ENCODE measurements at places on chromosomes 7 and 10.

DNA sequence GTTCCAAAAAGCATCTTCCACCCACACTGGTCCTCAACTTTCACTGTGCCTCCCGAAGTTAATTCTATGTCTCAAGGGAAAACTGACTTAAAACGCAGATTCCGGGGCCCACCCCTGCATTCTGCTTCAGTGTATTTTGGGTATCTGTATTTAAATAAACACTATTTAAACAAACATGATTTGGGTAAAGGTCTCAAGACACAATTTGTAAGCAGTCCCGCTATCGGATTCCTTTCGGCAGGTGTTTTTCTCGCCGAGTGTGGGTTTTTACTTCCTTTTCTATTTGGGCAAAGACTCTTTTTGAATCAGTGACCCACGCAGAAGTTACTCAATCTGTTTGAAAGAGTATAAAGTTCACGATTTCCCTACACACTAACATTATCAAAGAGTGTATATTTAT is 1.2 kb downstream of the PDIA4 start:
- no peak for DNase-seq

- no peak for DNase-seq
Observed at GRCh38 chr7:55305135-55305534, 60.0 kb upstream of the LANCL2 start.

DNA sequence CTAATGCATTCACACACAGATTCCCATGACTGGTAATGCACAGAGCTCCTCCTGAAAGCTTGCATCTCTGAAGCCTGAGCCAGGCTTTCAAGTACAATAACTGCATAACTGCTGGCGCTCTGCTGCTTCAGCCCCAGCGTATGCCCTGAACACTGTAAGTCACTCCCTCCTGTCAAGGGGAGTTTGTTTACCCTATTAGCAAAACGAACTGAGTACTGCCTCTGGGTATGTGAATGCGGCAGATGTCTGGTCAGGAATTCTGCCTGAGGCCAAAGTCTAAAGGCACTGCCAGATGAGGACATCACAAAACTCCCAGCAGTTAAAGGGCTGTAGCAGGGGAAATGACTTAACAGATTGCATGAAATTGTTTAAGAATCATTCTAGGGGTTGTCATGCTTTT is 97.7 kb downstream of the NRCAM start:
- DNase-seq: no peak

DNA sequence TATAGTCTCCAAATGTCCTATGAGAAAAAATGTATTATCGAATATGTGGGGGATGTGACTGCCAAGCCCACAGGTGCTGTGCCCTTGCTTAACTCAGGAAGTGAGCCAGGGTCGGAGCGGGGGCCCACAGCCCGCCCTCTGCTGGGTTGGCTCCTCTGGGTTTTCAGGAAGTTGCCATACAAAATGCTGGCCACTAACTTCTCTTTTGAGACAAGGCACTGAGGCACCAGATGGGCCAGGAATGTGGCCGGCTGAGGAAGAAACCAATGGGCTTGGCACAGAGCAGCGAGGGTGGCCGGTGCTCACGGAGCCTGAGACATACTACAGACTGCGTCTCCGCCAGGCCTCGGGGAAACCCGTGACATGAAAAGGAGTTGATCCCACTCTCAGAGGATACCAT is 58.9 kb downstream of the FAM53B start:
- DNase-seq: no peak

- no peak for DNase-seq
Observed at GRCh38 chr7:41702635-41703371, at the start of gene INHBA. TSS of gene INHBA (minus strand) at chr7:41703090. CDS start at chr7:41700374, 2,716 bp downstream.

GRCh38 chr7:143456992-143457793 is 13.9 kb downstream of the TAS2R60 start:
- no peak for DNase-seq

DNA sequence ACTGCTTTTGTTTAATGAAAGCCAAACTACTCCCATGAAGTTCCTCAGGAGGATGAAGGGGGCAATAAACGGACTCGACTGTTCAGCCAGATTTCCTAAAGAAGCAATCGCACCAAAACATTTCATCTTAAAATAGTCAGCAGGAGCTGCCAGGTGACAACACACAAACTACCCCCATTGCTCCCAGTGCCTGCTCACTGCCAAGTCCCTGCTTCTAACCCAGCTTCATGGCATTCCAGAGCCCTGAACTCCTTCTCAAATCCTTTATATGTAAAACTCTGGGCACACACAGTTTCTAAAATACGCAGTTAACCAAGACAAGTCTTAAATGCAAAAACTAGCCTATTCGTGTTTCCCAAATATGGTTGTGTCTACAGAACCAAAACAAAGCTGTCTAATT is 110.0 kb downstream of the SORBS1 start:
- DNase-seq: no peak

DNA sequence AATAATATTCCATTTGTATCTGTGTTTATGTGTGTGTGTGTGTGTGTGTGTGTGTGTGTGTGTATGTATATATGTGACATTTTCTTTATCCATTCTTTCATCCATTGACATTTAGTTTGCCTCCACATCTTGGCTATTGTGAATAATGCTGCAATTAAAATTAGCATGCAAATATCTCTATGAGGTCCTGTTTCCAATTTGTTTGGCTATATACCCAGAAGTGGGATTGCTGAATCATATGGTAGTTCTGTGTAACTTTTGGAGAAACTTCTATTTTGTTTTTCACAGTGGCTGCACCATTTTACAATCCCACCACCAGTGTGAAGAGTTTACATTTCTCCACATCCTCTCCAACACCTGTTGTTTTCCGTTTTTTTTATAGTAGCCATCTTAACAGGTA is 53.1 kb downstream of the CH25H start:
- no peak for DNase-seq

DNA sequence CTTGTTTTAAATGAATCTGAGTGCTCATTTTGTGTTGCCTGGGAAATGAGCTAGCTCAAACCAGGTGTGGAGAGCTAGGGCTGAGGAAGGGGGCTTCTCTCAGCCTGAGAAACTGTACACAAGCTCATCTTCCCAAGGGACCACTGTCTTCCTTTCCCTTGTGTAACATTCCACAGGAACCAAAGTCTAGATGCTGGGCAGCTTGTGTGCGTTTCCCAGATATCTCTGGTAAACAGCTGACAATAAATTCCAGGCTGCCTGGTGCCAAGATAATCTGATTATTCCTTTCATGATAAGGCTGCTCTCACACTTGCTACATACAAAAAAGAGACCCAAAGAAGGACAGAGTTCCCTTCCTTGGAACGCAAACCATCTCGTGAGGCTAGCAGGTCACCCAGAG is 33.1 kb upstream of the MKLN1 start:
- DNase-seq: no peak

- DNase-seq: peak; percentile 48
Observed at GRCh38 chr10:3095373-3096139, 28.2 kb downstream of the PFKP start.

DNA sequence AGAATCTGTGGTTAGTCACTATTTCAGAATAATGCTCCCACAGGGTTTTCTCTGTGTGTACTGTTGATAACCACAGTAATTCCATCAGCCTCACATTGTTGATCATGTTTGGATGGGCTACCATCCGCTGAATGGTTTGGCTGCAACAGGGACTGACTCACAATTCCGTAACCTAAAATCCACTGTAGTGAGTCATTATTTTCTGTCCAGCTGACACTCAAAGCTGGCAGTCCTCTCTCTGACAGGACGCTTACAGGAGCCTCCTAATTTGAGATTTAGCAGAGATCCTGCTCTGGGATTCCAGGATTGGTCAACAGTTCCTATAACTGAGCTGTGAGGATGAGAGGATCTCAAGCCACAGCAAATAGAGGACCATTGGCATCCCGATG is 32.7 kb downstream of the VWA2 start:
- DNase-seq: no peak

DNA sequence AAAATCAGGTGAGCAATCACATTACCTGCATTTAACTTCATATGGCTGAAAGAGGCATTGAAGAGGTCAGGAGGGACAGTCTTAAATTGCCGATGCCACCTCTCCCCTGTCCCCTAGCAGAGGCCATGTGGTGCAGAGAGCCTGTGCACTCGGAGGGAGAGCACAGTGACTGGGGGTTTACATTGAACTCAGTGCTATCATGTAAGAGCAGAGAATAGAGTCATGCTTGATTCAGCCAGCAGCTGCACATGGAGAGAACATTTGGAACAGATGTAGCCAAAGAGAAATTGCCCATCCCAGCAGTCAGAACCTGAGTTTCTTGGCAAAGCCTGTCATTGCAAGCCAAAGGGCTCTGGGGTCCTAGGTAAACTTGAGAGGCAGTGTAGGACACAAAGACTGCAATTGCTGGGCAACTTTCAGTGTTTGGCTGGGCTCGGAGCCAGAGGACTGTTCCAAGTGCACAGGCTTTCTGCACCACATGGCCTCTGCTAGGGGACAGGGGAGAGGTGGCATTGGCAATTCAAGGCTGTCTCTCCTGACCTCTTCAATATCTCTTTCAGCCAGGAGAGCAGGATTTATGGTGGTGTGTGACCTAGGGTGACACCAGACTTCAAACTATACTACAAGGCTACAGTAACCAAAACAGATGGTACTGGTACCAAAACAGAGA is 267.1 kb downstream of the REEP3 start:
- DNase-seq: no peak

- DNase-seq: no peak
Observed at GRCh38 chr10:124448696-124449169, 1.1 kb downstream of the NKX1-2 start.

GRCh38 chr7:105648561-105649401 is 67.5 kb upstream of the EFCAB10 start:
- DNase-seq: no peak

GRCh38 chr10:71447676-71448075 is 51.0 kb downstream of the CDH23 start:
- DNase-seq: no peak

- no peak for DNase-seq
Observed at GRCh38 chr10:82463614-82464013, 588.6 kb downstream of the NRG3 start.
